ENCODE measurements at places on chromosomes 6 and 20. TPM values are rescaled to one million over a fixed set of nuclear protein-coding genes. Genes with fewer than 3 reads are reported as not detected.

GRCh38 chr6:144347933-144348332 is 62.8 kb downstream of the UTRN start:
- no peaks in the 10 kb centered on the region for H3K36me3 ChIP-seq
- no peak overlapping the region for H3K4me3 ChIP-seq
- H3K27ac ChIP-seq, result peak overlapping the region; percentile 90
- H3K4me1 ChIP-seq, result peaks cover 88% of the 10 kb centered on the region

DNA sequence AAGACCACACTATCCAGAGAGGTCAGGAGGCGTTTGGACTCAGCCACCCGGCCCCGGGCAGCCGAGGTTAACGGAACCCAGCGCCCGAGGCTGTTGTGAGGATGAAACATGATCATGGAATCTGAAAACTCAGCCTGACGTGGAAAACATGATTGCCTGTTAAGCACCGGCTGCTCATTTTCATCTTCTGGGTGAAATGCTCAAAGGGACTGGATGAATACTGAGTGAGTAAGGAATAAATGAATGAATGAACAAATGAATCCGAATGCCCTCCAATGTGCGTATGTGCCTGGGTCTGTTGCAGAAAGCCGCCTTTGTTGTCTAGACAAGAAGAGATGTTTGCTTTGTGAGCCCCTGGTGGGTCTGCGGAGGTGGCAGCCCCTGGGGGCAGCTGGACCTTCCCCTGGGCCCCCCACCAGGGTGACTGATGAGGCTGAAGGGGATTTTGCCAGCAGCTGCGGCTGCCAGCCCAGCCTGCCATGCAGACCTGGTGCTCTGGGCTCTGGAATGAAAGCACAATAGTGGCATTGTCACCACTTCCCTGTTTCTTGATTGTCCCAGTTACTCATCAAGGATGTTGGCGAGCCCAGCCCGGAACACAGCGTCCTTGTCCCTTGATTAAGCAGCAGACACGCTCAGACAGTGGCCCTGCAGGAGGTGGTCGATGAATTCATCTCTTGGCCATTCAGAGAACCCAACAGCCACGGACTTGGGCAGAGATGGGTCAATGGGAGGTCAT is 211.1 kb downstream of the ANKRD60 start:
- DNase-seq, result no peak
- no peak overlapping the region for H3K4me3 ChIP-seq
- no peaks in the 10 kb centered on the region for H3K27me3 ChIP-seq
- no peaks in the 10 kb centered on the region for H3K4me1 ChIP-seq
- H3K27ac ChIP-seq, result no peak overlapping the region

GRCh38 chr6:127690588-127690987 is 113.6 kb downstream of the C6orf58 start:
- no peak overlapping the region for H3K4me3 ChIP-seq
- peaks cover 4% of the 10 kb centered on the region for H3K27me3 ChIP-seq
- DNase-seq, result no peak
- no peaks in the 10 kb centered on the region for H3K4me1 ChIP-seq

SNAP91 gene
- 1.4 TPM for polyA plus RNA-seq

GRCh38 chr6:16058929-16059345 is 69.9 kb upstream of the MYLIP start:
- H3K4me3 ChIP-seq, result no peak overlapping the region
- no peaks in the 10 kb centered on the region for H3K4me1 ChIP-seq
- no peaks in the 10 kb centered on the region for H3K27me3 ChIP-seq
- H3K27ac ChIP-seq, result no peak overlapping the region
- no peak for DNase-seq

LPA gene
- not detected for polyA plus RNA-seq

DNA sequence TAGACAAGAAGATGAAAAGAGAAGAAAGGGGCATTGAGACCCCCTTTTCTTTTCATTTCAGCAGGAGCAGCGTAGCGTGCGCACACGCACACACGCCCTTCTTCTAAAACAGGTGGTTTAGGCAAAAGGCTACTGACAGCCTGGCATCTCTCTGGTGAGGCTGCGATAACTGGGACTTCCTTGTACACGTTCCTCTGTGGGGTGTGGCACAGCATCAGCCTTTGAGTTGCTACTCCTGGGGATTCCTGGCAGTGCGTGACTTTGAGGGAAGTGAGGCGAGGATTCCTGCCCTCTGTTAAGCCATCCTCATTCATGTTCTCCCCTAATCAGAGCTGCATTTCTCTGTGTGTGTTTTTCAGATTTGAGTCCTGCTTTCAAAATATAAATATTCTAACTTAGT is 94.7 kb downstream of the TMEM170B start:
- DNase-seq, result no peak
- H3K27ac ChIP-seq, result no peak overlapping the region
- no peaks in the 10 kb centered on the region for H3K4me1 ChIP-seq

- H3K36me3 ChIP-seq, result peaks cover 18% of the 10 kb centered on the region
- peak overlapping the region; percentile 90 for H3K27ac ChIP-seq
- peaks cover 9% of the 10 kb centered on the region for H3K4me1 ChIP-seq
- DNase-seq, result no peak
- no peaks in the 10 kb centered on the region for H3K27me3 ChIP-seq
These were observed 868 bp downstream of the LTV1 start for GRCh38 chr6:143844006-143844405.

DNA sequence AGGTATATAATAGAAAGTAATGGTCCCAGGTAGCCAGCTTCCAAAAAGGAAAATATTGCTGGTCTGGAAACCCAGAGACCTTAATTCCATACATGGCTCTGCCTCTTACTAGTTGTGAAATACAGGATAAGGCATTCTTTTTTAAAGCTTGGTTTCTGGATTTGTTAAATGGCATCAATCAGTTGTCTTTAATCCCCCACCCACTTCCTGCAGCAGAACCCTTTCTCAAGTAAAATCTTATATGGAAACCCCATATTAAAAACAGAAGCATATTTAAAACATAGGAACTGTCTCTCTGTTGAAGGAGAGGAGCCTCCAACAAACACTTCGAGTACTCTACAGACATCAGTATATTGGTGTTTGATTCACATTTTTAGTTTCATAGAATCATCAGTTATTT is 6.2 kb upstream of the LCA5 start:
- no peaks in the 10 kb centered on the region for H3K27me3 ChIP-seq
- peaks cover 31% of the 10 kb centered on the region for H3K4me1 ChIP-seq

ZSCAN23 gene
- 0.28 TPM for polyA plus RNA-seq

- H3K4me1 ChIP-seq, result peaks cover 39% of the 10 kb centered on the region
- H3K4me3 ChIP-seq, result no peak overlapping the region
- H3K27me3 ChIP-seq, result no peaks in the 10 kb centered on the region
- H3K36me3 ChIP-seq, result no peaks in the 10 kb centered on the region
- peak; percentile 98 for DNase-seq
These were observed 44.6 kb upstream of the PXDC1 start for GRCh38 chr6:3795836-3796718.

DNA sequence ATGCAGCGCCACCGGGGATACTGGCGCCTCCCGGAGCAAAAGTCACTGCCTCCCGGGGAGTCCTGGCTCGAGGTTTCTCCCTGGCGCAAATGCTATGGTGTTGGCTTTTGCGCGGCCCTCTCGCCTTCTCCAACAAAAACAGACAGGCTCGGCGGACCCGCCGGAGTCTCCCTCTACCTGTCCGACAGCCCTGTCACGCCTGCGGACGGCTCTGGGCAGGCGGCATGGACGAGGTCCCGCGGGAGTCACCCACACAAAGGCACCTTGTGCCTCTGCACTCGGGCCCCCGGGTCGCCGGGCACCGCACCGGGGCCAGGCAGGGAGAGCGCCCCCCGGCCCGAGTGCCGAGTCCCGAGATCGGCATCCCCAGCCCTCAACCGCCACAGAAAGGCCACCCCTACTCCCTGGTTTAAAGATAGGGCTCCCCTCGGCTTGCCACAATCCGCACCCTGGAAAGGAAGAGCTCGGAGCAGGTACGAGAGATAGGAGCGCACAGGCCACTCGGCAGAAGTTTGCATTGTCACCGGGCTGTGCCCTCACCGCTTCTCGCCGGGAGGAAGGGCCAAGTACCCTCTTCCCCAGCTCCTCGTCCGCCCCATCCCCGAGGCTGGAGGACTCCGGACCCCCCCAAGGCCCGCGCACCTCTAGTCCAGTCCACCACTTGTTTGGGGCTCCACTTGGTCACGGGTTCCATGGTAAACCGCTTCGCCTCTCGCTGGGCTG is 903 bp downstream of the CNKSR3 start:
- H3K36me3 ChIP-seq, result no peaks in the 10 kb centered on the region
- peak; percentile 35 for DNase-seq
- peaks cover 15% of the 10 kb centered on the region for H3K4me1 ChIP-seq
- H3K27ac ChIP-seq, result peak overlapping the region; percentile 77

IMPG1 gene
- not detected for polyA plus RNA-seq

CCDC170 gene
- 0.13 TPM for polyA plus RNA-seq

GRCh38 chr6:11009353-11009752 is 34.8 kb downstream of the ELOVL2 start:
- H3K36me3 ChIP-seq, result no peaks in the 10 kb centered on the region
- peaks cover 8% of the 10 kb centered on the region for H3K4me1 ChIP-seq
- H3K4me3 ChIP-seq, result no peak overlapping the region
- H3K27ac ChIP-seq, result no peak overlapping the region
- DNase-seq, result no peak
- peaks cover 5% of the 10 kb centered on the region for H3K27me3 ChIP-seq

GRCh38 chr6:79423216-79423615 is 114.0 kb downstream of the LCA5 start:
- H3K4me1 ChIP-seq, result peaks cover 17% of the 10 kb centered on the region
- no peaks in the 10 kb centered on the region for H3K36me3 ChIP-seq
- DNase-seq, result peak; percentile 24
- H3K4me3 ChIP-seq, result no peak overlapping the region
- no peaks in the 10 kb centered on the region for H3K27me3 ChIP-seq

- no peak overlapping the region for H3K4me3 ChIP-seq
- no peaks in the 10 kb centered on the region for H3K36me3 ChIP-seq
- H3K4me1 ChIP-seq, result no peaks in the 10 kb centered on the region
- no peak for DNase-seq
- no peaks in the 10 kb centered on the region for H3K27me3 ChIP-seq
These were observed 298.3 kb upstream of the EXOC2 start for GRCh38 chr6:991192-991591.

AIF1 gene
- not detected for polyA plus RNA-seq

MAN1A1 gene
- 2.6 TPM for polyA plus RNA-seq

MAS1 gene
- polyA plus RNA-seq, result not detected

R3HDML gene
- polyA plus RNA-seq, result not detected

FRMD1 gene
- not detected for polyA plus RNA-seq

DNA sequence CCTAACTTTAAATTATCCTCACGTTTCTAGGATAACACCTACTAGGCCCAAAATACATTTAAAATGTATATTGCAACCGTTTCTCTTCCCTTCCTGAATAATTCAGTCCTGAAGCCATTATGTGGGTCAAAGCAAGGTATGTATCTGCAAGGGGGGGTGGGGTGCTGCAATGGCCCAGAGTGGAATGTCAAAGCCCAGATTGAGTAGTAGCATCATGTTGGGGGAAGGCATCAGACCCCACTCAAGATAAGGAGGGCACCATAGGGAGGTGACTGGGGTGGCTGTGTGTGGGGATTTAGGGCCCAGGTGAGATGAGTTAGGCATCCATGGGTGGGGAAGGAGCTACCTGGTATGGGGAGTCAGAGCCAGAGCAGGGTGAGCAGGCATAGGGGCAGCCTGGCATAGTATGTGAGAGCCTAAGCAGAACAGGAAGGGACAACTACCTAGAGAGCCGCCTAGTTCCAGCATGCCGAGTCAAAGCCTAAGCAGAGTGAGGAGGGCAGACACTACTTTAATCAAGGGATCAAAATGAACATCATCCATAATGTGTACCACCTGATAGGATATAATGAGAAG is 48.2 kb downstream of the ZNF292 start:
- no peak overlapping the region for H3K4me3 ChIP-seq
- no peaks in the 10 kb centered on the region for H3K36me3 ChIP-seq
- DNase-seq, result no peak
- no peaks in the 10 kb centered on the region for H3K4me1 ChIP-seq
- no peak overlapping the region for H3K27ac ChIP-seq
- H3K27me3 ChIP-seq, result no peaks in the 10 kb centered on the region

DNA sequence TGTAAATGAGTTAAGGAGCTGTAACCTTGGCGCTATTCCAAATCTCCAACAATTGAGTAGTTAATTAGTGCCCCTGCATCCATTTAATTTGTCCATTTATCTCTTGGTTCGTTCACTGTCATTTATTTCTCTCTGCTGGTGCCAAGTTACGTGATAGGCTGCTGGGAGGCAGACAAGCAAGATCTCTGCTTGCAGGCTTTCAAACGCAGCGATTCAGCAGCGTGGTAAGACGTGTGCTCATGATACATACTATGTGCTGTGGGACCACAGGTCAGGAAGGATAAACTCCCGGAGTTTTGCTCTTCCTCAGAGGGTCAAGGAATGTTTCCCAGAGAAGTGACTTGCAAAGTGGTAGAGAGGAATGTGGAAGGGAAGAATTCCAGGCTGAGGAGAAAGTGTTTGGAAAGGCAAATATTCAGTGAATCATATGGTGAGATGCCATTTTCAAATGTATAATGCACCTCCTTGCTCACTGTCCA is 46.4 kb downstream of the UTRN start:
- DNase-seq, result no peak
- no peak overlapping the region for H3K4me3 ChIP-seq
- no peaks in the 10 kb centered on the region for H3K36me3 ChIP-seq
- H3K27ac ChIP-seq, result no peak overlapping the region
- H3K27me3 ChIP-seq, result no peaks in the 10 kb centered on the region
- peaks cover 29% of the 10 kb centered on the region for H3K4me1 ChIP-seq

C20orf202 gene
- not detected for polyA plus RNA-seq

CCN6 gene
- polyA plus RNA-seq, result not detected

GLP1R gene
- not detected for polyA plus RNA-seq

TREML1 gene
- not detected for polyA plus RNA-seq

DNA sequence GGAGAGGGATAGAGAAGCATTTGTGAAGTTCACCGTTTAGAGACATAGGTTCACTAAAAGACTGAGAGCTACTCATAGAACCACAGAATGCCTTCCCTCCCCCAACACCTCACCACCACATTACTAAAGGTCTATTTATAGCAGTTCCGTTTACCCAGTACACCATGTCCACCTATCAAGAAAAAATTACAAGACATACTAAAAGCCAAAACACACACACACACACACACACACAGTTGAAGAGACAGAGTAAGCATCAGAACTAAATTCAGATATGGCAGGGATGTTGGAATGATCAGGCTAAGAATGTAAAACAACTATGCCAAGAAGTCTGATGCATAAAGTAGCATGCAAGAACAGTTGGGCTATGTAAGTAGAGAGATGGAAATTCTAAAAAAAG is 52.3 kb downstream of the SLC22A3 start:
- no peak overlapping the region for H3K4me3 ChIP-seq
- no peaks in the 10 kb centered on the region for H3K36me3 ChIP-seq
- H3K27me3 ChIP-seq, result no peaks in the 10 kb centered on the region

PKIB gene
- polyA plus RNA-seq, result not detected

- H3K27ac ChIP-seq, result no peak overlapping the region
- peaks cover 8% of the 10 kb centered on the region for H3K4me1 ChIP-seq
- DNase-seq, result no peak
- no peaks in the 10 kb centered on the region for H3K36me3 ChIP-seq
- H3K4me3 ChIP-seq, result no peak overlapping the region
- H3K27me3 ChIP-seq, result no peaks in the 10 kb centered on the region
These were observed 43.8 kb downstream of the CEP57L1 start for GRCh38 chr6:109139109-109139508.

DNA sequence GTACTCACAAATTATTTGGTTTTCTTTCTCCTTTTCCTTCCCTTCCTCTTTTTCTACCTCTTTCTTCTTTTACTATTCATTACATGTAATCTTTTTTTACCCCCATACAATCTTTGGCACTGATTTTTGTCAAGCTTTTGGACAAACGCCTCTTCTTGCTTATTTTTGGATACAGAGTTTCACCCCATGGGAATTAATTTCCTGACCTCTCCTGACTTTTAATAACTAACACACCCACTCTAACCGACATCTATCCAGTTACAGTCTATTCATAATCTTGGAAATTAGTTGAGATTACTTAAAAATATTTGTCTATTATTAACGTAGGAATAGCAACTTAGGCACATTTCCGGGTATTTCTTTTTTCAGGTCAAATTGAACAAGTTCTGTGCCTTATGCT is 101.2 kb downstream of the HDGFL1 start:
- no peak overlapping the region for H3K4me3 ChIP-seq
- DNase-seq, result no peak
- H3K27ac ChIP-seq, result no peak overlapping the region
- H3K27me3 ChIP-seq, result no peaks in the 10 kb centered on the region
